Activated CD8-positive, alpha-beta memory T cell treated with anti-CD3 and anti-CD28 coated beads for 4 hours (primary cell): ENCODE measurements at places on chromosomes 13 and 19.

DNA sequence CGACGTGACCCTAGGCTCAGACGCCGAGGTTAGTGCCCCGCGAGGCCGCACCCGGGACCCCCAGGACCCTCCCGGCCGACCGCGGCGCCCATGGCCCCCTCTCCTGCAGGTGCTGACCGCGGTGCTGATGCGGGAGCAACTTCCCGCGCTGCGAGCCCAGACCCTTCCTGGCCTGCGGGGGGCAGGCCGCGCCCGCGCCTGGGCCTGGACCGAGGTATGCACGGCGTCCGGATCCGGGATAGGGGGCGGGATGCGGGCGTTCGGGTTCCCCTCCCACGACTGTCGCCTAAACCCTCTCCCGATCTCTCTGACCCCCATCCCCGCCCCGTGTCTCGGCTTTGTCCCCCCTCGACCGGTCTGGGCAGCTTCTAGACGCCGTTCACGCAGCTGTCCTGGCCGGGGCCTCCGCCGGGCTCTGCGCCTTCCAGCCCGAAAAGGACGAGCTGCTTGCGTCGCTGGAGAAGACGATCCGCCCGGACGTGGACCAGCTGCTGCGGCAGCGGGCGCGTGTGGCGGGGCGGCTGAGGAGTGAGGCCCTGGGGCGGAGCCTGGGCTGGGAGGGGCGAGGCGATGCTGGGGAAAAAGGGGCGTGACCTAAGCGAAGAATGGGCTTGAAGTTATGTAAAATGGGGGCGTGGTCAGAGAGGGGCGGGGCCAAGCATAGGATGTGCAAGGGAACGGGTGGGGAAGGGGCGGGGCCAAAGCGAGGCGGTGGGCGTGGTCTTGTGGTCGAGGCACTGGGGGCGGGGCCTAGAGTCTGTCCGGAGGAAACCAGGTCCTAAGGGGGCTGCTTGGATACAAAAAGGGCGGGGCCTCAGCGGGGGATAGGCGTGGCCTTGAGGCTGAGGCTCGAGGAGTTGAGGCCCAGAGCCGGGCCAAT is 16.0 kb upstream of the COLGALT1 start:
- peak; percentile 91 for DNase-seq

DNA sequence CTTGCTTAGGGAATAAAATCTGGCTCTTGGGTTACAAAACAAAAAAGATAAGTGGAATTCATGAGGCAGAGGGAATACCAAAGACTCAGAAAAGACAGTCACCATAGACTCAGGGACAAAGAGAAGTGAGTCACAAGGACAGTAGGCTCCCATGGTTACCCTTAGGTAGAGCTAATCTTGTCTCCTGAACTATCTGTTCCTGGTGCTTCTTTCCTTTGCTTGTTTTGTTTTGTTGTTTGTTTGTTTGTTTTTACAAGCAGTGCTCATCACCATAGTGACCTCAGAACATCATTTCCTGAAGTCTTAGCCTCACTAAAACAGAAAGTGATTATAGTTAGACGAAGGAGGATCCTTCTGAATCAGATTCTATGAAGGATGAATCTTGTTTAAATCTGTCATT is 142.3 kb upstream of the SOX21 start:
- DNase-seq, result no peak

GRCh38 chr13:26025771-26026170 is 26.0 kb downstream of the SHISA2 start:
- DNase-seq, result no peak

- DNase-seq, result no peak
Observed at GRCh38 chr19:34534206-34534605, 52.6 kb downstream of the WTIP start.

DNA sequence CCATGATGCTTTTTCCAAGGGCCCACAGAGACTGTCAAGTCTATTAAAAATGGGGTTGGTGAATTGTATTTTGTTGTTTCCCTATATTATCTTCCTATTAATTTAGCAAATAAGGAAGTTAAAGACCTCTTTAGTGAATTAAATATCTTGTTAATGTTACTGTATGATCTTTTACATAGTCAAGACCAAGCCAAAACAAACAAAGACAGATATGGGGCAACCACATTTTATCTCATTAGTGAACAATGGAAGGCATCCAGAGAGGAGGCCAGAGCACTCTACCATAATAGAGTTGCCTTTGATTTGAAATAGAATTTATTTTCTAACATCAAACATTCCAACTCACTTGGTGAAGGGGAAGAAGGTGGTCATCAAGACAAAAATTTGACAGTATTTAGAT is 169.4 kb downstream of the B3GLCT start:
- DNase-seq, result no peak

GRCh38 chr13:58882516-58882915 is 1251.0 kb downstream of the PCDH17 start:
- DNase-seq, result no peak

DNA sequence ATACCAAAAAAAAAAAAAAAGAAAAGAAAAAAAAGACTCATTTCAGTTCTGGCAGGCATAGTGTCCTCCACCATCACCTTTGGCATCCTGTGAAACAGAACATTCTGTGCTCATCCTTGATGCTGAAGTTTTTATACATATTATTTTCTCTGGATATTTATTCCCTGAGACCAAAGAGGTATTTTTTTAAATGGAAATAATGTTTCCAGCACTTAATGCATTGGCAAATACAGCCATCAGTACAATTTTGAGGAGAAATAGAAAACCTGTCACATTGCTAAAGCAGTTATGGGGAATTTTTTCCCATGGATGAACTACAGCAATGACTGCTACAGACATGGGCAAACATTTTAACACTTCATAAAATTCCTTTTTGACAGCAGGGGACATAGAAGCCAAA is 312.4 kb downstream of the DNAJC15 start:
- DNase-seq, result no peak
